Astrocyte of the hippocampus (primary cell): ENCODE measurements at places on chromosomes 16 and 17.

GRCh38 chr17:55641676-55642081, 81.0 kb downstream of the TMEM100 start:
- peak; percentile 35 for DNase-seq

- peak; percentile 90 for DNase-seq
Observed at GRCh38 chr16:86664522-86665318, 86.4 kb downstream of the FOXL1 start.

GRCh38 chr16:8867932-8868415, 832 bp downstream of the CARHSP1 start:
- no peak for DNase-seq

GRCh38 chr17:66952031-66952524, 12.4 kb upstream of the CACNG4 start:
- peak; percentile 95 for DNase-seq

DNA sequence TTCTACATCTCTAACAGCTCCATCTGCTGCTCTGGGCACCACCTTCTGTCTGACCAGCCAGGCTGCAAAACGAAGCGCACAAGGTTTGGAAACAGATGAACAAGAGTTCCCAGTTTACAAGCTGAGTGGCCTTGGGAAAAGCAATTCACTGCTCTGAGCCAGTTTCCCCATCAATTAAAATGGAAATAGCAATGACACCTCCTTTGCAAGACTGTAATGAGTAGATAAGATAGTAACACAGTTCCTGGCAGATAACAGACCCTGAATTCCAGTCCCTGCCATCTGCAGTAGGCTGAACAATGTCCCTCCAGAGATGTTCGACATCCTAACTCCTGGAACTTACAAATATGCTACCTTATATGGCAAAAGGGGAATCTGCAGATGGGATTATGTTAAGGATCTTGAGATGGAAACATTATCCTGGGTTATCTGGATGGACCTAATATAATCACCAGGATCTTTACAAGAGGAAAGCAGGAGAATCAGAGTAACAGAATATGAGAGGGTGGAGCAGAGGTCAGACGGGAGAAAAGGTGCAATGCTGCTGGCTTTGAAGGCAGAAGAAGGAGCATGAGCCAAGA, 27.9 kb downstream of the CPPED1 start:
- DNase-seq: no peak

GRCh38 chr16:88671806-88672205, 8.9 kb upstream of the MVD start:
- no peak for DNase-seq

DNA sequence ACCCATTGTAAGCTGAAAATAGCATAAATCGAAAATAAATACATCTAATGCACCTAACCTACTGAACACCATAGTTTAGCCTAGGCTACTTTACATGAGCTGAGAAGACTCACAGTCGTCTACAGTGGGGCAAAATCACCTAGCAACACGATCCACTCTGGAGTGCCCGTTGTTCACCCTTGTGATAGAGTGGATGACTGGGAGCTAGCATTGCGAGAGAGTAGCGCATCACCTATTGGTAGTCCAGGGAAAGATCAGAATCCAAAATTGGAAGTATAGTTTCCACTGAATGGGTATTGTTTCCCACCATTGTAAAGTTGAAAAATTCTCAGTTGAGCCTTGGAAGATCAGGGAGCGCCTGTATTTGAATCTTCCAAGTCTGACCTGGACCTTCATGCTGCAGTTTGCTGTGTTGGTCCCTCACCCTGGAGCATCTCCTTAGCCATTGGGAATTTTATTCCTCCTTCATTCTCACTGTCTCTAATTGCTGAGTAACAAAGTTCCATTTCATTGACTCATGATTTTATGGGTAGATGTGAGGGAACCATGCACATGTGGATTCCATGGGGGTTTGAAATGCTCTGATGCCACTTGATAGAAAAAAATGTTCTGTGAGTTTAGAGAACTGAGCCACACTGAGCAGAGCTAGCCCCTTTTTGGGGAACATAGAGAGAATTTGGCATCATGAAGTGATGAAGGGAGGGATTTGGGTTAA, 19.6 kb downstream of the AKAP1 start:
- DNase-seq: peak; percentile 26

- DNase-seq: peak; percentile 80
Observed at GRCh38 chr16:10616756-10617640, 36.6 kb upstream of the EMP2 start.

DNA sequence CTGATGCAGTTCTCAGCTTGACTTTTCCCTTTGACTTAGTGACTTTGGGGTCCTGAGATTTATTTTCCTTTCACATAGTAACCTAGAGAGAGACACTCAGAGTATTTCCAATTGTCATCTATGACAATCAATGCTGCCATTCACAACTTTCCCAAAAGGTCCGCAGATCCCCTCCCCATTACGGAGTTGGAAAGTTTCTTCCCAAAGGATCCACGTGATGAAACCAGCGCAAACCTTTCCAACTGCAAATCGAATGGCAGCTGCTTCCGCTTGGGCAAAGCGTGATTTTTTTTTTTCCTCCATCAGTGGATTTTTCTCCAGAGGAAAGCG, 538 bp upstream of the FCSK start:
- no peak for DNase-seq

GRCh38 chr17:49452201-49452600, 37.5 kb upstream of the PHB1 start:
- no peak for DNase-seq

- DNase-seq: no peak
Observed at GRCh38 chr16:2827831-2828520, 2.1 kb upstream of the ZG16B start.

GRCh38 chr17:55420776-55421178, 858 bp downstream of the MMD start:
- peak; percentile 47 for DNase-seq

GRCh38 chr16:73553941-73554660, 506.2 kb upstream of the ZFHX3 start:
- DNase-seq: no peak

GRCh38 chr17:4605826-4606225, 21.5 kb downstream of the SMTNL2 start:
- no peak for DNase-seq

DNA sequence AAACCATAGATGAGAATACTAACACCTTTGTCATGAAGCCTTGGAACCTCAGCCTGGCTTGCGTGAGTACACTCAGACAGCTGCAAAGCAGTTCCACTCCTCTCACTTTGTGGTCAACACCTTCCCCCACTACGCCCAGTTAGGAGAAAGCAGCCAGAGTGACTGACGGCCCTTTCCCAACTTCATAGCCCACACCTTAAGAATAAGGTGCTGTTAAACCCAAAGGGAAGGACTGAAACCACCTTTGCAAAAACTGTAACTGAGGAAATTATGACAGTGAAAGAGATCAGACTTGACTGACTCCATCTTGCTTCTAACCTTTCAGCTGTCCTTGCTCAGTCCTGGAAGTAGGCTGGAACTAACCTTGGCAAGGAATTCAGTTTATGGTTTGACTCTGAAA, 13.7 kb downstream of the N4BP1 start:
- DNase-seq: no peak

DNA sequence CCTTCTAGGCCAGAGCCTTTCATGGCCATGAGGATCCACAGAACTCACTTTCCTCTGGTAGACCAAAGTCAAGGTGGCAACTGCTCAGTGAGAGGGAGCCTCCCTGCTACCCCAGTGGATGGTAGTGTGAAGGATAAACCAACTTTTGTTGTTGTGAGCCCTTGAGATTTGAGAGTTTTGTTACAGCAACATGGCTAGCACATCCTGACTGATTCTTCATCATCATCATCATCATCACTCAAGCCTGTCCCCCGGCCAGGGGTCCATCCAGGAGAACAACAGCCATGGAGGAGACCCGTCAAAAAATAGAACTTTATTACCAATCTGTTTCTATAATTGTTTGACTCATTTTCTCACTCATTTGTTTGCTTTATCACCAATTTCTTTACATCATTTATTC, 23.7 kb downstream of the RAI1 start:
- no peak for DNase-seq

DNA sequence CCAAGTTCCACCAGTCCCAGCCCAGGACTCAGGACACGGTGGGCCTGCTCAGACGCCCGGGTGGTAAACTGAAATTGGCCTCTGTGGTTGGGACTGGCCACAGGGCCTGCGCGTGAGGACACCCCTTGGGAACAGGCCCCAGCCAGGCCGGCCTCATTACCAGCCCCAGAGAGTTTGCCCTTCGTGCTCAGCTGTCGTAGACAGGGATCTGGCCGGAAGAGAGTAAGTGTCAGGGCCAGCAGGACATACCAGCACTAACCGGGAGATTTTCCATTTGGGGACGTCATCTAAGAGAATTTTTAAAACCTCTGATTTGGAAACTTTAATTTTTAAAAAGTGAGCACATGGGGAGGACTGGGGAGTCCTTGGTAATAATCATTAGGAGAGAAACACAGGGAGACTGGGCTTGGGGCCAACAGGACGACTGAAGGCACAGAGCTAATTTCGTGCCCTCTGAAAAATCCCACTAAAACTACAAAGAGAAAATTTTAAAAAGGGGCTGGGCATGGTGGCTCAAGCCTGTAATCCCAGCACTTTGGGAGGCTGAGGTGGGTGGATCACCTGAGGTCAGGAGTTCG, 2.4 kb upstream of the RBFOX3 start:
- DNase-seq: no peak

GRCh38 chr17:60230358-60230757, 80.6 kb downstream of the CA4 start:
- no peak for DNase-seq

GRCh38 chr17:57988301-57989250, 522 bp upstream of the VEZF1 start:
- peak; percentile 87 for DNase-seq

DNA sequence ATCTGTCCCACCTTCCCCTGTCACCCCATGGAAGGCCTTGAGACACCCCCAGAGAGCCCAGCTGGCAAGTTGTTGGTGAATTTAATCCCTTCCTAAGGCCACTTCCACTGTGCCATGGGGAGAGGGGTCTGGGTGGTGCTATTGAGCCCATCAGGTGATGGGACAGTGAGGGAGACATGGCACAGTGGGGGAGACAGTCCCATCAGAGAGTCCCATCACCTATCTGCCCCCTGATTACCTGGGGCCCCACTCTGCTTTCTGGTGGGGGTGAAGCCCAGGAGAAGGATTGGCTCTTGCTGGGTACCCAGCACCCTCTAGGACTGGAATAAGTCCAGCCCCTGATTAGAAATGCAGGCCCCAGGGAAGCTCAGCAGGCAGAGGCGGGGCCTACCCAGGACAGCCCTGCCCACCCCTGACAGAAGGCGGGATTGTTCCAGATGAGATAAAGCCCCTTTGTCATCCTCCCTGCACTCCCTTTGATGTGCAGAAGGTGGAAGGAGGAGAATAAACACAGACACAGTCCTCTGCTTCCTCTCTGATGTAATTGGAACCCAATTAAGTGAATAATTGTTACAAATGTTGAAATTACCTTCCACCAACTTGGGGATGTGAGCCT, 18.9 kb downstream of the TMEM132E start:
- DNase-seq: no peak

- DNase-seq: no peak
Observed at GRCh38 chr16:10226141-10226986, 44.1 kb upstream of the GRIN2A start.

GRCh38 chr17:28136923-28137322, 94.4 kb downstream of the NLK start:
- no peak for DNase-seq

GRCh38 chr17:56777859-56778258, 55.9 kb downstream of the C17orf67 start:
- DNase-seq: no peak

GRCh38 chr17:38509772-38510420, 81.6 kb downstream of the ARHGAP23 start:
- DNase-seq: peak; percentile 72

GRCh38 chr17:29589524-29590410, at the start of gene GIT1:
Gene GIT1, minus strand, starts transcription at chr17:29589648. Its CDS starts 270 bp downstream, at chr17:29589378.
- peak; percentile 96 for DNase-seq

DNA sequence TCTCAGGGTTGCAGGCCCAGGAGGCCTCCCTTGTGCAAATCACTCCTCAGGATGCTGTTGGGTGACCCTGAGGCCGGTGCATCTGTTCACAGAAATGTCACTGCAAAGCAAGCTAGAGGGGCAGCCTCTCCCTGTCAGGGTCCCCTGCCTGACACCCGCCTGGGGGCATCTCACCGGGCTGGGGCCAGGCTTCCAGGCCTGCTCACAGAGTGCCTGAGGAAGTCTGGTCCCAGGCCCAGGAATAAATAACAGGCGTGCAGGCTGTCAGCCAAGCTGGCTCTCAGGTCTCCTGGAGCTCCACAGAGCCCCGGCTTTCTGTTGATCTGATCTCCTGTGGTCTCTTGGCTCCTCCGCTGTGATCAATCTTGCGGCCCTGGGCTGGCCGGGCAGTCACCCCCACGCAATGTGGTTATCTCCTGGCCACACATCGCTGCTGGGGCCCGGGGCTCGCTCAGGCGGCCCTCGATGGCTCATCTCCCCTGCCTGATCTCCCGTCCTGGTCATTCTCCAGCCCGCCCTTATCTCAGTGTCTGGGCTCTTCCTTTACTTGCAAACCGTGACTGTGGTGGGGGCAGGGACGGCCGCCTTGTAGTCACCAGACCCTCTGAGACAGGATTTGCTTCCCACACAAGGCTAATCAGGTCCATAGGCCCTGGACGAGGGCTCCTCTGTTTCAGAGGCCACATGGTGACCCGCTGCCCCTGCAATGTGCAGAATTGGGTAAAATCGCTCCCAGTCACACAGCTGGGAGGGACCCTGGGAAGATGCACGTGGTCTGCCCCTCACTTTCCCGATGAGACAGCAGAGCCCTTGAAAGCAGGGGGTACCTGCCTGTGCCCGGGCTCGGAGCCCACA, 231.2 kb upstream of the GSE1 start:
- peak; percentile 70 for DNase-seq

DNA sequence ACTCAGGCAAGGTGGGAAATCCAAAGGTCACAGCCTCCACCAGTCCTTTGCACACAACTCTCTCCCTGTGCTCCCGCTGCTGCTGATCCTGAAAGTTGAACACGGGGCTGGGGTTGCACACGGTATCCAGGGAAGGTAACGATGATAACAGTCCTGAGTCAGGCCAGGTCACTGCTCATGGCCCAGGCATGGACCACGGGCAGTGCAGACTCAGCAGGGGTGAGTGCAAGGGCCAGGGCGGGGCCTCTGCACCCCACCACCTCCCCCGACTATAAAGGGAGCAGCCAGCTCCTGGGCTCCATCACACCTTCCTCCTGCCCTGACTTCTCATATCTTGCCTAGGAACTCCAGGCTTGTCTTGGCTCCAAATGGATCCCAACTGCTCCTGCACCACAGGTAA, at the start of gene MT1B:
Gene MT1B, plus strand, starts transcription at position 301 of the 400 bp plus-strand sequence. Its CDS starts 68 bp downstream, at position 369.
- DNase-seq: no peak

GRCh38 chr17:50830352-50830751, 5.0 kb upstream of the WFIKKN2 start:
- DNase-seq: peak; percentile 74

DNA sequence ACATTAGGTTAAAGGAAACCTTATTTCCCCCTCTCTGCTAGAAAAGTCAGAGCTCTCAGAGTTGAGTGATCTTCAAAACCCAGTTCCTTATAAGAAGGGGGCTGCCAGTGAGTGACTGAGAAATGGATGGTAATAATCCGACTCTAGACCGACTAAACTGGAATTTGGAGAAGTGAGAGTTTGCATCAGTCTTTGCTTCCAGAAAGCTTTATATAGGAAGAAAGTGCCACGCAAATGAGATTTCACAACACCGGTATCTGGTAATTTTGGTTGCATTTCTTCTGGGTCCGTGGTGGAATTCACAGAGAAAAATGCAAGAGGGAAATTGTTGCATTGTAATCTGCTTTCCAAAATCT, 271.4 kb downstream of the MAF start:
- DNase-seq: no peak
